ENCODE measurements at places on chromosomes 6 and 20.

DNA sequence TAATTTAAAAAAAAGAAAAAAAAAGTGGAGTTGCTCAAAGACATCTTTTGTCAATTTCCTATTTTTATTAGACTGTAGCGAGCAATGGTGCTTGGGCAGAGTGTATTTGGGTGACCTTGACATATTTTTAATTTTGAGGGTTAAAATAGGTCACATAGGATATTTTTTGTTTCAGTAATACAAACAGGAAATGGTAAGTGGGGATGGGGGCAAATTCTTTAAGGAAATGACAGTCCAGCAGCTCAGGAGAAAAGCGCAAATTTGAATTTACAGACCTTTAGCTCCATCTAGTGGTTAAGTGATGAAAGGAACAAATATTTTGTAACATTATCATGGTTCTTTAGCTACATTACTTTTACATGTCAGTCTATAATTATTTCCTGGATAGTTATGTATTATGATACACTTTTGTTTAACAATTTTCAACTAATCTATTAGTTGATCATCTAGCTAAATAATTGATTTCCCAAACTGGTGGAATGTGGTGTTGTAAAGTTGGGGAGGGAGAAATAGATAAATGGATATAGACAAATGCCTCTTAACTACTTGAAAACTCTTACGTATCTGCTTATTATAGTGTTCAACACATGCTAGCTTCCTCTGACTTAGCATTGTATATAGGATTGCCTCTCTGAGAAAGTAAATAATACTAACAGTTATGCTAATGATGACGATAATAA is 10.0 kb downstream of the CITED2 start:
- peak; percentile 64 for DNase-seq

DNA sequence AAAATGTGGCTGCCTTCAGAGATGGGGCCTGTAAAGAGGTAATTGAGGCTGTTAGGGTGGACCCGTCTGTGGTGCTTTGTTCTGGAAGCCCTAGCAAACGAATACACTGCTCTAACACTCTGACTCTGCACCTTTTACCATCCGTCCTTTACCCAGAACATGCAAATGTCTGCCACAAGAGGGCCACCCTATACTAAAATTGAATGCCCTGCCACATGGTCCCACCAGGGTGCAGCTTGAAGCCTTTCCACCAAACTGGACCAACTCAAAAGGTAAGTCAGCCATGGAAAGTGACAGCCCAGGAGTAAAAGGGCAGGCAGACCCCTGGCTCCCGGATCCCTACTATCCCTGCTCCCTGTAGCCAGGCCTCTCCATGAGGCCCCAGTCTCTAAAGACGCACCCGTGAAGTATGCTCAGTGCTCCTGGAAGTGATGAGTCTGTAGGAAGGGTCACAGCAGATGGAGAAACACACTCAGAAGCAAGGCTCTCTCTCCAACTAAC is 5.8 kb upstream of the BFSP1 start:
- peak; percentile 75 for DNase-seq

DNA sequence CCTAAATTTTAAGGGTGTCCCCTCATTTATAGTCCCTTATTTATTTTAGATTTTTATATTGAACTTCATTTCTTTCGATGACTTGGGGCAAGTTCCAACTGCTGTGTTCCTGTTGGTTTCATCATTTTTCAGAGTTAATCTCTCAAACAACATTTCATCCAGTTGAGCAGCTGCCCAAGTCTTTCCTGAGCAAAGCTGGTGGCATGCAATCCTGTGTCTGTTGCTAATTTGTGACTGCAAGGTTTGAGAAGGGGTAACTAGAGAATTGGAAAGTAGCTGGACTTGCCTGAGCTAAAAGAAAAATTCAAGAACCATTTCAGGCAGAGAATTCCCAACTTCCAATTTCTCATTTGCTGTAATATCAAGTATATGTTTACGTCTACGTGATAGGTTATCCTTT is 881.5 kb upstream of the SLC35B3 start:
- no peak for DNase-seq

DNA sequence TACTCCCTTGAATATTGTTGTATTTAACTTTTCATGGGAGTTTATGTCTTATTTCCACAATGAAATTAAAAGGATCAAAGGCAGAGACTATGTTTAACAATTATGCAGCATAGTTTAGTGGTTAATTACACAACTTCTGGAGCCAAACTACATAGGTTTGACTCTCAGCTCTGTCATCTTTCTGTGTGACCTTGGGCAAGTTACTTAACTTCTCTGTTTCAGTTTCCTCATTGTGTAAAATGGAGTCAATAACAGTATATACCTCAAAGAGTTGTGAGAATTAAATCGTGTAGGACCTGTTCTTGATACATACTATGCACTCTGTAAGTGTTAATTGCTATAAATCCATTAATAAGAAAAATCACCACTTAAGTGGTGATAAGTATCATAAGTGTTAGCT is 48.3 kb downstream of the BTBD9 start:
- no peak for DNase-seq

DNA sequence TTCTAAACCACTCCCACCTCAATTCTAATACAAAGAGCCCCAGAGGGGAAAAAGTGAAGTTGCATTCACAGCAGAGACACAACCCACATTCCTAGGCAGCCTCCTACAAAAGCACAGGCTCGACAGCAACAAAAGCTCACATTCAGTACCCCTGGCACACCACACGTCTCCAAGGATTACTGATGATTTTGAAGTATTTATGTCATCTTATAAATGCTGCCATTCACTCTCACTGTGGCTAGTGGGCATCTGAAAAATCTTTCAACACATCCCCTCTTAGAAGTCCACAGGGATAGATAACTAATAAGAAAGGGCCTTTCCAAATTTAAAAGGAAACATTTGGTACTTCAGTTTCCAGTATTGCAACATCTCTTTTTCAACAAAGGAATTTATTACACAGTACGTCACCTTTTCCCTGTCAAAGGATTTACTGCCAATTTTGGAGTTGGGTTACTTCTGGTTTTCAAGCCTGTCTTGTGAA is 146.7 kb downstream of the TASP1 start:
- peak; percentile 79 for DNase-seq

DNA sequence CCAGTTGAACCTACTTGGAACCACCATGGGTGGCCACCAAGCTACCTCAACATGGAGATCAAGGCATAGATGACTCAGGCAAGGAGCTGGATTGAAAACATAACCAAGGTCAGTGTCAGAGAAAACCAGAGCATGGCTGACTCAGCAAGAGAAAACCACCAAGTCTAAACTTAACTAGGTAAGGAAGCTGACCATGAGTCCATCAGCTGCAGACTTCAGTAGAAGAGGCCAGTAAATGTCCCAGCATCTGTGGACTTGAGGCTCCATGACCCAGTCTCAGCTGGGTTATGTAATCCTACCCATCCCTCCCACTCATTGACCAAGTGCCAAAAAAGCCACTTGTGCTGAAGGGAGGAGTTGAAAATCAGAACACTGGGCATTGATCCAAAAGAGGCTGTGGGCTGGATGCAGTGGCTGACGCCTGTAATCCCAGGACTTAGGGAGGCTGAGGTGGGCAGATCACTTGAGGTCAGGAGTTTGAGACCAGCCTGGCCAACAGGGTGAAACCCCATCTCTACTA is 93.7 kb upstream of the CBLN4 start:
- DNase-seq: no peak

DNA sequence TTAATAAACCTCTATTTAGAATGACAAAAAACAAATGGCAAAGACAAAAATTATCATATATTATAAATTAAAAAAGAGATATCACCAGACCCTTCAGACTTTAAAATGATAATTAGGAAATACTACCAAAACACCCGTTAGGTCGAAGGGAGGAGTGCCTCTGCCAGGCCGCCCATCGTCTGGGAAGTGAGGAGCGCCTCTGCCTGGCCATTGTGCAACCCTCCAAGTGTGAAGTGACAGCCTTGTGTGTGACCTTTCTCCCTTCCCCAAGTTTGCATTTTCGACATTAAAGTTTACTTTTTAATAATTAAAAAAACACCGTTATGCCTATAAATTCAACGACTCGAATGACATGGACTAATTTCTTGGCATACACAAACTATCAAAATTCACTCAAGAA is 64.5 kb upstream of the TASP1 start:
- no peak for DNase-seq

DNA sequence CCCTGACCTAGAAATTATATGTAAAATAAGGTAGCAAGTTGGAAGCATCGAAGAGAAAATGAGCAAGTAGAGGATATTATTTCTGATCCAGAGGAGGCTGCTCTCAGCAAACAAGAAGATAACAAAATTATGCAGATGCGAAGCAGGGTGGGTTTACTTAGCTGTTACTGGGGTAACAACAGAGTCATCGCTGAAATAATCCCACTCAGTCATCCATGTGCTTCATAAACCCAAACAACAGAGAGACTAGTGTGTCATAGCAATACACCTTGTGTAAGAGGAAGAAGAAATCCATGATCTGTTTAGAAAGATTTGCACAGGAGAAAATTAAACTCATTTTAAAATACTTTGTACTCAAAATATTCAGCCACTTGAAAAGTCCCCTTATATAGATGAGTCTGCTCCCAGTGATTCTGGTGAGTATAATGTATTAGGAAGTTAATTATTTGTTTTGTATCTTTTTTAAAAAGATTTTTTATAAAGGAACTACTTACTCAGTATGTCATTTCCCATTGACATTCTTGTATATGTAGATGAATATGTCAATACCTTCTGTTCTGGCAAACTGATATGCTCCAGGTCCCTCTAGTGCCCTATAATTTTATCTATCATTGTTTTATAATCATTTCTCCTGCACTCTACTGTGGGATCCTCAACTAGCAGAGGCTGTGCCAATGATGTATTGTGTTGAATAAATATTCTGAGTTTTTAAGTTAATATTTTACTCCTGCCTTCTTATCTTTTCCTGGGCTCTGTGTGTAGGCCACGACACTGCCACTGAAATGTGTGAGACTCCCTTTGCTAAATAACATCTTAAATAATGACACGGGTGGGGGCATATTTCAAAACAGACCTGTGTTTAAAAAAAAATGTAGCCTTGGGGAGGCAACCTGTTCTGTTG is 8.6 kb upstream of the HIVEP2 start:
- no peak for DNase-seq

- no peak for DNase-seq
Measured at GRCh38 chr20:43821795-43822194, 92.9 kb upstream of the TOX2 start.

DNA sequence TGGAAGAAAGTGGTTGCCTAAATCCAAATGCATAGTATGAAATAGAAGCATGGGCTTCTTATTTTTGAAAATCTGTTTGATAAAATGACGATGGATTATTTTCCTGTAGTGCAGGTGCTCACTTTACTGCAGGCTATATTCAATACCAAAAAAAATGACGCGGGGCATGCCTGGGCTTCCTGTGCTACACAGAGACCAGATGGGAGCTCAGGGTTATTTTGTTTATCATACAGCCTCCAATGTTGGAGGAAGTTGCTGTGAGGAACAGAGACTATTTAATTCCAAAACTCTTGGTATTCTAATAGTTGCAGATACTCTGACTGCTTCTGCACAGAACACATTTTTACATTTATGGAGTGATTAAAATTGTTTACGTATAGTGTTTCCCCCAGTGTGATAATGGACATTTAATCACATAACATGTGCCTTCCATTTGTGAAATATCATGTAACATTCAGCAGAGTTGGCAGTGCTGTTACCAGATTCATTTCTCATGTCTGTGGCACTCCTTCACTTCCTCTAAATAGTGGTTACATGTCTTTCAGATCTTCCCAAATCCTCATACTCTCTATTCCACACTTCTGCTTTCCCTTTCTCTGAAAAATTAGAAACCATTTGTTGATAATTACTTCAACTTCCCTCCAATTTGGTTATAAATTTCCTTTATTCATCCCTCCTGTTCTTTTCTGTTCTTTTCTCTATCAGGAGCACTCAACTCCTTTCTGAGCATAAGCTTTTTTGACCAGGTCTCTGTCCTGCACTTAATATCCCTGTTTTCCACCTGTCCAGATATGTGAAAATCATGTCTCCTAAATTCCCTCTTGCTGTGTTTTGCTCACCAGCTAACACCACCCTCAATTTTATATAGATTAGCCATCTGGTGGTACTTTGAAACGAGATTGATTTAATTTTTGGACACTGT is 121.6 kb downstream of the ADGRB3 start:
- DNase-seq: no peak

Measured in fibroblast of skin of abdomen (primary cell).